ENCODE measurements at places on chromosomes 1 and 21.

- no peak for DNase-seq
Observed at GRCh38 chr21:38244885-38245869, 11.6 kb upstream of the KCNJ15 start.

- no peak for DNase-seq
Observed at GRCh38 chr1:94634977-94635416, 93.4 kb upstream of the F3 start.

- no peak for DNase-seq
Observed at GRCh38 chr1:209629621-209630382, 22.4 kb downstream of the LAMB3 start.

DNA sequence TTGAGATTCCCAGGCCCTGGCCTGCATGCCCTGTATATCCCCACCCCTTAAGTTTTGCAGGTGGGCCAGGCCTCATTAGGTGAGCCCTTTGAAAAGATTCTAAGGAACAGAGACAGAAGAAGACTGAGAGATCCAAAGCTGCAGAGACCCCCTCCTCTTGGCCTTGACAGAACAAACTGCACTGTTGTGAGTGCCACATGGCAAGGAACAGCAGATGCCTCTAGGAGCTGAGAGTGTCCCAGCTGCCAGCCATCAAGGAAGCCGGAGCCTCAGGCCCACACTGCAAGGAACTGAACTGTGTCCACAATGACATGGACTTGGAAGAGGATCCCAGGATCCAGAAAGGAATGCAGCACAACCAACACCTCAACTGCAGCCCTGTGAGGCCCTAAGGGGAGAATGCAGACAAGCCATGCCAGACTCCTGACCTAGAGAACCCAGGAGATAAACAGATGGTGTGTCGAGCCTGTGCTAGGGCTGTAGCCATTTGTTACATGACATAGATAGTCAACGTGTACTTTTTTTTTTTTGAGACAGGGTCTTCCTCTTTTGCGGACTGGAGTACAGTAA lies 182.7 kb downstream of the AJAP1 start:
- DNase-seq, result no peak

DNA sequence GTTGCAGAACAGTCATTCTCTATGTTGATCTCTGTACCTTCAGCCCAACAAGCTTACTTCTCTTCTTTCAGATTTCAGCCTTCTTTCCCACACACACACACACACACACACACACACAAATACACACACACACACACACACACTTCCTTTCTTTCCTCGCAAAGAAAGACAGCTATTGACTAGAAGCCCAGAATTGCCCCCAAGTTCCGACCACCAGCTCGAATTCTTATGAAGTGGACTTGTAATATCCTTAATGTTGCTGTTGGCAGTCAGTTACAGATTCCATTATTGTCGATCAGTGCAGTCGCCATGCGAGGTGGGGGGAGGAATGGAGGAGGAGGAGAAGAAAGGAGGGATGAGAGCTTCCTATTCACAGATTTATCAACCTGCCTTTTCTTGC lies 125.5 kb downstream of the CLEC20A start:
- no peak for DNase-seq

- no peak for DNase-seq
Observed at GRCh38 chr1:5847013-5847659, 145.1 kb downstream of the NPHP4 start.

DNA sequence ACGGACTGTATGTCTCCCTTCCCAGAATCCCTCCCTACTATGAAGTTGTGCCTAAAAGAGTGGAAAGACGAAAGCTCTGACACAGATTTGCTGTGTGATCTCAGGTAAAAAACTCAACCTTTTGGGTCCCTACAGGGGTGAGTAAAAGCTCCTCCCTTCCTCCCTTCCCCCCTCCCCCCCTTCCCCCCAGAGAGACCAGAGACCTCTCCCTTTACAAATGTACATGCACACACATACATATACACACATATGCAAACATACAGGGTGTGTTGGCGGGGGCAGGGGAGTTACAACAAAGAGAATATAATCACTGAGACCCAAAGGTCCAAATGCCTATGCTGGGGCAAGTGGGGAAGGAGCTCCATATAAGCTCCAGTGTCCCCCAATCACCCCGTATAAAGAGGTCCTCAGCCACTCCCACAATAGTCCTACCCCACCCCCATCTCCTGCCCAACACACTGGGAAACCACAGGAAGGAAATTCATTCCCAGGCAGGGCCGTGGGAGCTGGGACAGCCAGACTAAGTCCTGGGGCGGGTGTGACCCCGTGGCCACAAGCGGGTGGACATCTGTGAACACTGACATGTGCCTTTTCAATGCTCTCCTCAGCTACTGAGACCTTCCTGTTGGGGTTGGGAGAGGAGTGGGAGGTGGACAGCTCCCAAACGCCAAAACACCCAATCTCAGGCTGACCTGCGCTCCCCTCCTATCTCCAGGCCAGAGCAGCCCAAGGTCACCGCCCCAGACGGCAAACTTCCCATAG lies 2.0 kb downstream of the MEF2D start:
- no peak for DNase-seq

GRCh38 chr1:66723985-66724384 lies 28.3 kb upstream of the DYNLT5 start:
- DNase-seq, result no peak

- no peak for DNase-seq
Observed at GRCh38 chr1:223721658-223722607, 9.6 kb downstream of the CAPN2 start.

- no peak for DNase-seq
Observed at GRCh38 chr1:170076199-170076598, 1.7 kb upstream of the KIFAP3 start.

- no peak for DNase-seq
Observed at GRCh38 chr1:61368876-61369275, 286.5 kb downstream of the NFIA start.

DNA sequence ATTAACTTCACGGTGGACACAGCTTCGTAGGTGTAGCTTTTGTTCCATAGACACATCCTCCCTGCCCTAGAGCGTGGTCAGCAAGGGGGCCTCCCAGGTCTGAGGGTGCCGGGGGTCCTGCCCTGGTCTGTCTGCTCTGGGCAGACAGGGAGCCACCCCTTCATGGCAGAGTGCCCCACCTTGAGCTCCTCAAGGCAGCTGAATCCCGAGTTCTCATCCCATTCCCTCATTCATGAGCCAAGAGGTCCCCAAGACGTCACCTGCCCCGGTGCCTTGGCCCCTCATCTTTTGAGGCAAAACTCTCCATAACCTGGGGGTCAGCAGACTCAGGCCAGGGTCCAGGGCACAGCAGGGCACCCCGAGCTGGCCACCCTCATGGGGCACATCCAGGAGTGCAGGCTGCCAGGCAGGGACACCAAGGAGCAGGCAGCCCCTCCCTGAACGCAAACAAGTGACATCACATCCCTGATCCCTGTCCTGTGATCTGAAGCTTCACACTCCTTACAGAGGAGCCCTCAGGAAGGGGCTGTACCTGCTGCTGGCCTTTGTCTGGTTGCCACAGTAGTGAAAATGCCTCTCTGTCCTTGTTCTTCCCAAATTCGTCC lies 23.3 kb downstream of the UBASH3A start:
- no peak for DNase-seq

GRCh38 chr21:41068496-41068895 lies 99.5 kb upstream of the BACE2 start:
- no peak for DNase-seq

- no peak for DNase-seq
Observed at GRCh38 chr1:54421101-54421504, 14.9 kb upstream of the SSBP3 start.

- DNase-seq, result no peak
Observed at GRCh38 chr1:179925922-179926849, 28.4 kb upstream of the CEP350 start.

DNA sequence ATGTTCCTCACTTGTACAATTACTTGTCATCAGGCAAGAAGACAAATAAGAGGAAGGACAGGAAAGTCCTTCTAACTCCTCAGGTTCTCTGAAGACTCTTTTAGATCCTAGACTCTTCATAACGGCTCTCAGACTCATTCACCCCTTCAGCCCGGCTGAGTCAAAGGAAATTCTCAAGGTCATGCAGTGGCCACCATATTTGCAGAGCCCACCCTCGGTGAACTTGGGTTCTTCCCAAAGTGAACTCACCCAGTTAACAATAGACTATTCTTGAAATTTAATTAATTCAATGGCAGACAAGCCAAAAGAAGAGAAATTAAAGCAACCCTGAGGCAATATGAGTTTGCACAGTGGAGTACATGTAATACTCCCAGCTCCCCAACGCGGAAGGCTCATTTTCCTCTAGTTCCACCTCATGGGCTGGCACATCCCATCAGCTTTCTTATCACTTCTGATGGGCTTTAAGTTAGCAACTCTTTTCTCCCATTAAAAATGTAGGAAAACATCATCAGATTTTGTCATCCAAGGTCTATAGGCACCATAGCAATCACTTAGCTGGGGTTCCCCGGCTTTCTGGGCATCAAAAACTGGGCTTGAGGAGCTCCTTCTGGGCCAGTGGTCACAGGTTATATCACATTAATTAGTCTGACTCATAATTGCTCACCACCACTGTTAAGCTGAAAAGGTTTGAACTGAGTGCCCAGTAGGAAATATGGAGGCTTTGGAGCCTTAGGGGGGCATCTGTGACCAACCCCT lies 27.8 kb upstream of the TIAM1 start:
- DNase-seq, result no peak

DNA sequence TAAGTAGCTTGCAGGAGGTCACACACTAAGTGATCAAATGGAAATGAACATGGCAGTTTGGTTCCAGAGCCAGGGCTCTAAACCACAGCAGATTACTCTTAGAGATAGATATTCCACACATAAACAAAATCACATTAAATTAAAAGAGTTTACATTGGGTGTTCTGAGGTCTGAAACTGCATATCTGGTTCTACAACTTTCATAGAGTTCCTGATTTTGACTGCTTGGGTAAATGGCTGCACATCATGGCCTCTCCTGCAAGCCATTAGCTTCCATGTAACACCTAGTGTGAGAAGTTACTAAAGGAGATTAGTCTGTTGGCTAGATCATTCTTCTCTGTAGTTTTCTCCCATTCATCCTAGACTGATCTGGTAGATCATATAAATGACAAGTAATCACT lies 12.8 kb upstream of the XCL2 start:
- no peak for DNase-seq

- DNase-seq, result no peak
Observed at GRCh38 chr1:35854989-35855700, 27.9 kb upstream of the AGO1 start.

DNA sequence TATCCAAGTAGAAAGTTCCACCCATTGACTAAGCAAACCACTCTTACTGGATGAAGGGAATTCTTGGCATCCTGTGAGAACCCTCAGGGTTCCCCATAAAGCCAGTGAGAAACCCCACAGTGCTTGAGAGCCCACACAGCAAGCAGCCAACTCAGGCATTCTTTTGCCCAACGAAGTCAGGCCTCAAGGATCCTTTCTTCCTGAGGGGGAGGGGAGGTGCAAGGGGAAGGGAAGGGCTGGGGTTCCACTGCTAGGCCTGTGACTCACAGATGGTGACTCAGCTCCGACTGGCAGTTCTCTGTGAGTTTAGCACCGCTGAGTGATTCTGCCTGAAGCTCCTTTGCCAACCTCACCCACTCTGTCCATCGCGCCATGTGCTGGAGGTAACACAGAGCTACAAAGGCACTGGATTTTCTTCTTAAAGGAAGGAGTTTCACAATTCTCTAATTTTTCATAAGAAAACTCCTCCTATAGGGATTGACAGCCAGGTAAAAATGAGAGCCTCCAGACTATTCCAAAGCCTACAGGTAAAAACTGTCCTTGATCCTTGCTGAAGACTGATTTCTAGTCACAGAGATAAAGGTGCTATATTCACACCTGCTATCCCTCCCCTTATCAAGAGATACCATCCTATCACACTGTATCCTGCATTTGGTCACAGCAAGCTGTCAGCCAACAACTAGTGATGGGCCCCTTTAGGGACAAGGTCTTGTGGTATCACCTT lies 4.8 kb downstream of the ENO1 start:
- DNase-seq, result peak; percentile 27

GRCh38 chr1:35264871-35265270 lies 3.6 kb upstream of the ZMYM4 start:
- no peak for DNase-seq

DNA sequence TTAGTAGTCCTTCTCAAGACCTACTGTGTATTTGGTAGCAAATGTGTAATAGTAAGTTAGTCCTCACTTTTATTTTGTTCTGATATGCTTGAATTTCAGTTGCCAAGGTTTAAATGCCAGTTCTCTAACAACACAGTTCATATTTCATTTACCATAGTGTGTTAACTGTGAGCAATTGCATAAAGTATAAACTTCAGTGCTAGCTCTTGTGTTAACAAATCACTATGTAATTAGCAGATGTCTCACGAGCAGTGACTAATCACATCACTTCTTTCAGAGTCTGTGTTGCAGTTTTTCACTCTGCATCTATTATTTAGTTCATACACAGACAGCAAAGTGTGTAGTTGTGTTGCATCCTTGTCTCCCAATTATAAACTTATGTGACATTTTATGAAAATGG lies 47.8 kb downstream of the ZMYM4 start:
- no peak for DNase-seq

DNA sequence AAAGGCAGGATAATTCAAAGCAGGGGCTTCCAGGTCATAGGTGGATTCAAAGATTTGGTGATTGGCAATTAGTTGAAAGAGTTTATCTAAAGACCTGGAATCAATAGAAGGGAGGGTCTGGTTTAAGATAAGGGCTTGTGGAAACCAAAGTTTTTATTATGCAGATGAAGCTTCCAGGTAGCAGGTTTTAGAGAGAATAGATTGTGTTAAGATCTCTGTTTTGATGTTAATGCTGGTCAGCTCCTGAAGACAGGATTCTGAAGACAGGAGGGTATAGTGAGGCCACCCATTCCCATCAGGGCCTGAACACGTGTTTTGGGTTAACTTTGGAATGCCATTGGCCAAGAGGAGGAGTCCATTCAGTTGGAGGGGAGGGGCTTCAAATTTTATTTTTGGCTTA lies 6.1 kb upstream of the PTBP2 start:
- DNase-seq, result no peak

- DNase-seq, result no peak
Observed at GRCh38 chr1:82226186-82226505, 425.4 kb downstream of the ADGRL2 start.

DNA sequence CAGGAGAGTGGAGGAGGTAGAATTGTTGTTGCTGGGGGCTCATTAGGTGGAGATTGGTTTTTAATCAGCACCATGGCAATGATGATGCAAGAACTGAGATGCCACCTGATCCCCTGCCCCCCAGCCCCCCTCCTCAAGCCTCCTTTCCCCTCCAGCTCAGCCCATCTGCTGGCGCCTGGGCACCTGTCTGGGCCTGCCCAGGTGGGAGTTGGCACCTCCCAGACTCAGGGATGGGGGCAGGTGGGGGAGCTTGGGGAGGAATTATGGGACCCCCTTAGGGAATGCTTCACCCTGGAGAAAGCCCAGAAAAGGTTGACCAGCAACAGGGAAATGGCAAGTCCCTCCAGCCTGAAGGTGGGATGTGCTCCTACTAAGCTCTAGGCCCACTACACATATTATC lies 1.5 kb upstream of the NHLH1 start:
- no peak for DNase-seq

GRCh38 chr21:35981514-35982070 lies 78.7 kb downstream of the SETD4 start:
- DNase-seq, result no peak

DNA sequence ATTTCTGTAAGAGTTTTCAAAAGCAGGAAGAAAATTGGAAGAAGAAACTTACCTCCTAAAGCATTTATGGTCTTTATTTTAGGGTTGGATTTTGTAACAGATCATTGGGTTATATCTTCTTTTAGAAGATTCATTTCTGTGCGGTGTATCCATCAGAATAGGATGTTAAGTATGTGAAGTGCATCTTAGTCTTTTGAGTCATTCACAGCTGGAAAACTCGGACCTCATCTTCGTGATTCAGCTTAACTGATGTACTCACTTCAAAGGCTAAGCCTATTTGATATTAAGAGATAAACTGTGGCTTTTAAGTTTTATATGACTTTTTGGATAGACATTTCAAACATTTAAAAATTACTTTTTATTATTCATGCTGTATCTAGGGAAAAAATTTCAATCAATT lies 56.3 kb downstream of the GIPC2 start:
- no peak for DNase-seq
